ENCODE measurements at places on chromosomes 16 and 17.
A peak's percentile ranks its signal among the peaks of the same experiment; 100 is the strongest.

DNA sequence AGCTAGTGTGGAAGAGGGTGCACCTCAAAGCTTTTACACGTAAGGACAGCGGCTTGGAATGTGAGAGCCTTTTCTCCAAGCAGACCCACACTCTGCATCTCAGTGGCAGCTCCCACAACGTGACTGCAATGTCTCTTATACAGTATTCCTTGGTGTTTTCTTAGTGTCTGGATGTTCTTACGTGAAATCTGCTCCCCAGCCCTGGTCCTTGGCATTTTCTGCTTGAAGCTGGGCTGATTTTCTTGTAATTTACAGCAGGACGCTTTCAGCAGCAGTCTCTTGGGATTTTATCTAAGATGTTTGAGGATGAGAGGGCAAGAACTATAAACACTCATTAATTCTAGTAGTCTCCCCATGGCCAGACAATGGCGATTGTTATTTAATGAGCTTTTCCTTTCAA, 12.1 kb upstream of the POLR3E start:
- DNase-seq = no peak

GRCh38 chr16:84465154-84465553, 39.3 kb downstream of the MEAK7 start:
- no peak for DNase-seq

GRCh38 chr17:4156750-4157381, 13.9 kb downstream of the CYB5D2 start:
- no peak for DNase-seq

DNA sequence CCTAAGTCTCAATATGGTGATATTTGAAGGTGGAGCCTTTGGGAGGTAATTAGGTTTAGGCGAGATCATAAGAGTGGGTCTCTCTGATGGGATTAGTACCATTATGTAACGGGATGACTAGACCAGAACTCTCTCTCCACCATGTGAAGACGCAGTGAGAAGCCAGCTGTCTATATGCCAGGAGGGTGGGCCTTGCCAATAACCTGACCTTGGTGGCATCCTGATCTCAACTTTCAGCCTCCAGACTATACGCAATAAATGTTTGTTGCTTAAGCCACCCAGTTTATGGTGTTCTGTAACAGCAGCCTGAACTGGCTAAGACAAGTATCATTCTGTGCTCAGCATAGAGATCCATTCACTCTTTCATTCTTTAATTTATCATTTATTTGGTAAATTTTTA, 167.2 kb upstream of the CDH11 start:
- no peak for DNase-seq

GRCh38 chr17:83052241-83052564, 27.2 kb upstream of the METRNL start:
- DNase-seq = no peak

DNA sequence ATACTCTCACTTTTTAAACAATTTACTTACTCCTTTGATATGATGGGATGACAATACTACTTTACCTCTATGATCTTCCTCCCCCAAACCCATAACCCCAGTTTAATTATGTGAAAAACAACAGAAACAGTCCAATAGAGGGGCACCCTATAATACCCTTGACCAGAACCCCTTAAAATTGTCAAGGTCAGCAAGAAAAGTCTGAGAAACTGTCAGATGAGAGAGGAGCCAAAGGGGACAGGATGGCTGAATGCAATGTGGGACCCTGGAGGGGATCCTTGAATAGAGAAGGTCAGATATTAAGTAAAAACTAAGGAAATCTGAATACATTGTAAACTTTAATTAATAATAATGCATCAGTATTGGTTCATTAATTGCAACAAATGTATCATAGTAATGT, 15.8 kb upstream of the HYDIN start:
- no peak for DNase-seq

DNA sequence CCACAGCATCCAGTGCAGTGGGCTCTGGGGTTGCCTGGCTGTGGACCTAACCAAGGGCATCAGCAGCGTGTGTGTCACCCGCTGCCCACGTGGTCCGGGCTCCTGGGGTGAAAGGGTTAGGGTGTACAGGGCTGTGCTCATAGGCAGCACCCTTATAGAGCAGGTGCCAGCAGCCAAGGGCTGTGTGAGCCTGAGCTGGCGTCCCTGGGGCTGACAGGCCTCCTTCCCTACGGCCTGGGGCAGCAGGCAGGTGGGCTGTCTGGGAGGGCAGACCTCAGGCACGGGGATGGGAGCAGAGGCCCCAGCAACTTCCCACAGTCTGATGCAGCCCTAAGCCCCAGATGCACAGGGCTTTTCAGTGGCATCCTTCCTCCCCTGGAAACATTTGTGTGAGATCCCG, 13.9 kb downstream of the CD300A start:
- no peak for DNase-seq

DNA sequence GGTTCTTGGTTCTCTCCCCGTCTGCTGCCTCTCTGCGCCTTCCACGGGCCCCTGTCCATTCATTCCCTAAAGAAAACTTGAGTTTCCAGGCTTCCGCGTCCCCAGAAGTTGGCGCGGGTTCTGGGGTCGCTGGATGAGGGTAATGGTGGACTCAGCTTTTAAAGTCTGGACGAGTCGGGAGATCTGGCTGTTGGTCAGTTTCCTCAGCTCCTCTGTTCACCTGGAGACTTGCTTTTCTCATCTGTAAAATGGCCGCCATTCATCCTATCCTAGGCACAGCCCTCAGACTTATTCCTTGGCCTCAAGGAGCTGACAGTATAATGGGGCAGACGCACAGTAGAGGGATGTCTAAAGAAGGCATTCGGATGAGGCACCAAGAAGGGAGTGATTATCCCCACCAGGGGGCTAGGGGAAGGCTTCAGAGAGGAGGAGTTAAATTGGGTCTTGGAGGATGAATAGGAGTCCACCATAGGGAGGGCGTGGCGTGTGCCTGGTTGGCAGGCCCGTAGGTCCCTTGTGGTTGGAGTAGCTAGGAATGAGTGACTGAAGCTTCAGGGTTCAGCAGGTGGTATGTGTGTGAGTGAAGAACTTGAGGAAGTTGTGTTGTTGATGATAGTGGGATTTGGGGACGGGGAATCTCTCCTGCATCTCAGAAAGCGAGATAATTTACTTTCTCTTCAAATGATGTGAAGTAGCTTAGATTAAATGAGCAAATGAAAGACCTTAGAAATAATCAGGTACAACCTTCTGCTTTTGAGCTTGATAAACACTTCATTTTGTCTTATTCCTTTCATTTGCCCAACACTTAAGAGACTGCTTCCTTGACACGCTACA, 652 bp downstream of the VPS35L start:
- DNase-seq = no peak

- DNase-seq = no peak
Measured at GRCh38 chr16:17367923-17368322, 102.8 kb downstream of the XYLT1 start.

DNA sequence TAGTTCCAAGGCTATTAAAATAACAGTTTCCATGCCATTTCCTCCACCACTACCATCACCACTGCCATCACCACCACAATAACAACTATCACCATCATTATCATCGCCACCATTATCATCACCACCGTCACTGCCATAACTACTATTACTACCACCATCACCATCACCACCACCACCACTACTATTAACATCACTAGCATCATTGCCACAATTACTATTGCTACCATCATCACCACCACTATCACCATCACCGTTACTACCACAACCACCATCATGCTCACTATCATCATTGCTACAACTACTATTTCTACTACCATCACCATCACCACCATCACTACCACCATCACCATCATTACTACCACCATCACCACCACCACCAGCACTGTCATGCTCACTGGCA, 185.9 kb upstream of the MAF start:
- DNase-seq = no peak

DNA sequence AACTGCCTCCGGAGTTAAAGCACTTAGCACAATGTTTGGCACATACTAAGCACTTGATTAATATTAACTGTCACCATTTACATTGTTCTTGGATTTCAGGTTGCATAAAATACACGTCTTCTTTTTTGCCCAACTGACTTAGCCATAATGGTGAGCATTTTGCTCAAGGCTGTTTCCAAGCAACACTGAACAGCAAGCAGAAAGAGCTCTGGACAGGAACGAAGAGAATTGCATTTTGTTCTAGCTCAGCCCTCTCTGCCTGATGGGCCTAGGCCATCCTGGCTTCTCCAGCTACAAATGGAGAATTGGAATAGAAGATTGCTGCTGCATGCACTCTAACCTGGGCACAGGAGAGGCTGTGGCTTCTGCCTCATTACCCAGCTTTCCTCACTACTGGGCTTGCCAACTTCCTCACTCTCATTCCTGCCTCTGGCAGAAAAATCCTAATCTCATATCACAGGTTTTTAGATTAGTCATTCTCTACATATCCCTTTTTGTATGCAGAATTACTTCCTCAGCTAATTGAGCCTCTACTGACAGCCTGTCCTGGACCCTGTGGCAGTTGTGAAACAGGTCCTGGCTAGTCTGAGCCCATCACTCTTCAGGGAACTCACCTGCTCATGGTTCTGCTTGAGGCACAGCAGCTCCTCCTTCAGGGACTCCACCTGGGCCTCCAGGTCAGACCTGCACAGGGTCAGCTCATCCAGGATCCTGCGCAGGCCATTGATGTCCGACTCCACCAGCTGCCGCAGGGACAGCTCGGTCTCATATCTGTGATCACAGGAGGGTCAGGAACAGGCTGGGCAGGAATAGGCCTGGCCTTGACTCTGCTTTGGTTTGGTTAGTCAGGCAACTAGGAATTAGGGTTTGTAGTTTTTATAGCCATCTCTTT, 2.5 kb downstream of the KRT33A start:
- no peak for DNase-seq

DNA sequence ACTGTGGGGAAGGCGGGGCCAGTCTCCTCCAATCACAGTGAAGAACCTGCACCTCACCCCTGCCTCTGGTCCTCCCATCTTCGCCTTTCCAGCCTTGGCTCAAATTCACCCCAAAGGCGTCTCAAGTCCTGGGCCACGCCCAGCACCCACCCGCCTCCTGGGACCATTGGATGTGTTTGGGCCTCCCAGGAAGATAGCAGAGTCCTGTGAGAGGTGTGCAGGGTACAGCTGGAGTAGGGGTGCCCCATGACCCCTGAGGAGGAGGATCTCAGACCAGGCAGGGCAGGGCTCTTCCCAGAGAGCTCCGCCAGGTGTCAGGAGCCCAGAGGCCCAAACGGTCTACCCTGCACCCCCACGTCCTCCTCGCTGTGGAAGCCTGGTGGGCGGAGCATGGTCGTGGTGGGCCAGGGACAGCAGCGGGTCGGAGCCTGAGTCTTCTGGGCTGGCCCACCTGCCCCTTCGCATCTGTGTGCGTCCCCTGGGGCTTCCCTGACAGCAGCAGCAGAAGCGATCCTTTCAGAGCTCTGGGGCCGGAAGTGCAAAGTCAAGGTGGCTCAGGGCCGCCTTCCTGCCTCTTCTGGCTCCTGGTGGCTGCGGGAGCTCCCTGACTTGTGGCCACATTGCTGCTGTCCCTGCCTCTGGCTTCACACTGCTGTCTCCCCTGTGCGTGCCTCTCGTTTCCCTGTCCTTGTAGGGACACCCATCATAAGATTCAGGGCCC, 34.9 kb upstream of the ZNF469 start:
- DNase-seq = peak; percentile 9

DNA sequence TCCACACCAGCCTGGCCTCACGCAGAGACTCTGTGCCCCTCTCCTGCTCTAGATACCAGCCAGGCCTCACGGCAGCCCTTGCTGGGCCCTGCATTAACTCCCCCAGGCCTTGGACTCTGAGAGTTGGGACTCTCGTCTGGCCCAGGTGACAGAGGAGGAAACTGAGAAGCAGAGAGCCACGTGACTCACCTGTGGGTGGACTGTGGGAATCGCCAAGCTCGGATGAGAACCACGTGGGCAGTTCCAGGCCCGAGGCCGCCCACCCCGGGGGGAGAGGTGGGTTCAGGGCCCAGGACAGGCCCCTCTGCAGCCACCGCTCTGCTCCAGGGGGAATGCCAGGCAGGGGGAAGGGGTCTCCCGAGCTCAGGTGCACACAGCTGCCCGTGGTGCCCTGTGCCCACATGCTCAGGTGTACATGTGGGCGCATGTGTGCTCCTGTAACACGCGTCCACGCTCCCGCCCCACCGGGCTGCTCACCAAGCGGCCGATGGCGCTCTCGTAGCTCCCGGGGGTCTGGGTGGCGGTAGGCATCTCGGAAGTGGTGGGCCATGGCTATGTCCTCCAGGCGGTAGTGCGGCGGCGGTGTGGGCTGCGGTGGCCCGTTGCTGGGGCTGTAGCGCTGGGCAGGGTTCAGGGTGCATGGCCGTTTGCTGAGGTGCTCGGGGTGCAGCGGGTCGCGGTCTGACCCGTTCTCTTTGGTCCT, 18.3 kb upstream of the PABPN1L start:
- DNase-seq = no peak

DNA sequence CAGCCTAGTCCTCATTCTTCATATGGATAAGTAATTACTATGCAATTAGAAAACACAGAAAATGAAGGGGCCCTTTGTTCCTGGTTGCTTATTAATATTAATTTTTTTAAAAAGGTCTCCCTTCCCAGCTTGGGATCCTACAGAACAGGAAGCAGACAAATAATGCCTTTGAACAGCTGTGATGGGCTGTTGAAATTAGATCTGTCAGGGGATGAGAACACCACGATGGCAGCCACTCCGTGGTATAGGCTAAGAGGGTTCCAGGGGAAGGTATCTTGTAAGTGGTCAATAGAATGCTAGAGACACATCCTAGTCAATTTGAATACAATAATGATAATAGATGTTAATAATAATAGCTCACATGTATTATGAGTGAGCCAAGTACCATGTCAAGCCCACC, 83.1 kb downstream of the CCDC182 start:
- no peak for DNase-seq

GRCh38 chr16:2507052-2507659, 6.6 kb upstream of the ATP6V0C start:
- no peak for DNase-seq

DNA sequence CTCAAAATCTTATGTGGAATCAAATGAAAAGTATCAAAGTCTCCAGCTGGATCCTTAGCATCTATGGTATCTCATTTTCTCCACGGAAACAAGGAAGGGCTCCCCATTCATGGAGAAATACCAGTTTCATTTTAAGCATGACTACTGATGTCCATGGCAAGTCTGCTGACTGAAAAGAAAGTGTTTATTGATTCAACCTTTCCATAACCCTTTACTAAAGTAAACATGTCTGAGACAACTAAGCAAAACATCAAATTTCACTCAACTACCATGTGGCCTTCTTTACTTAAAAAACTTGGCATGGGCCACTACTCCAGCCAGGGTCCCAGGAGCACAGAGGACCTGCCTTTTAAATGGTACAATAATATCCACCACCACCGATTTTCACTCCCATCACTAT, 928.0 kb upstream of the SOX9 start:
- no peak for DNase-seq

- no peak for DNase-seq
Measured at GRCh38 chr16:4389051-4389955, 17.7 kb downstream of the VASN start.

GRCh38 chr16:67163164-67163998, 1.2 kb upstream of the HSF4 start:
- DNase-seq = peak; percentile 44

- DNase-seq = no peak
Measured at GRCh38 chr16:2061526-2061925, 13.7 kb downstream of the TSC2 start.

DNA sequence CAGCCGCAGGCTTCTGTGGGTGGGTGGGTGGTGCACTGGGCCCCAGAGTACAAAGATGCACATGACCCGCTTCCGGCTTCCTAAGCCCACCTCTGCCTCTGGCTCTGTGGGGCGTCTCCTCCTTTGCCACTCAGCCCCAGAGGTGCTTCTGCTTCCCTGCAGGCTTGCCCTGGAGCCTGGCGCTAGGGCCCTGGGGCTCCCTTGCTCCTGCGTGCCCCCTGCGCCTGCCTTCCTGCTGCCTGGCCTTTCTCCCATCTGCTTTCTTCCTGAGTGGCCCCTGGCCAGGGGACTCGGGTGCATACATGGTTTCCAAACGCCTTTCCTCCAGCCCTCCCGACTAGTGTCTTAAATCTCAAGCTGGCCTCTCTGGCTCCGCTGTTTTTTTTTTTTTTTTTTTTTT, 3.4 kb downstream of the WWOX start:
- no peak for DNase-seq
